Breast epithelium (tissue), 4 donors: ENCODE measurements at places on chromosomes 2 and 18. TPM values are rescaled to one million over a fixed set of nuclear protein-coding genes. Genes with fewer than 3 reads are reported as not detected.

Gene SPDYA
- 4.2 TPM for total RNA-seq

Gene CDH7
- 0.16 TPM for total RNA-seq

Gene SERPINB4
- not detected for total RNA-seq

Gene ZNF385B
- 8.8 TPM for total RNA-seq

Gene ACVR1C
- total RNA-seq: 8.0 TPM

Gene DDX18
- 46.1 TPM for total RNA-seq
